ENCODE measurements at places on chromosomes 13 and 19.

GRCh38 chr13:42686165-42686564 lies 95.2 kb upstream of the FAM216B start:
- no peak for DNase-seq

GRCh38 chr19:18756896-18757295 lies 34.2 kb downstream of the COMP start:
- no peak for DNase-seq

- no peak for DNase-seq
Observed at GRCh38 chr13:43874504-43875092, 4.9 kb downstream of the CCDC122 start.

GRCh38 chr19:48196321-48196763 lies 25.9 kb downstream of the ZSWIM9 start:
- DNase-seq, result no peak

DNA sequence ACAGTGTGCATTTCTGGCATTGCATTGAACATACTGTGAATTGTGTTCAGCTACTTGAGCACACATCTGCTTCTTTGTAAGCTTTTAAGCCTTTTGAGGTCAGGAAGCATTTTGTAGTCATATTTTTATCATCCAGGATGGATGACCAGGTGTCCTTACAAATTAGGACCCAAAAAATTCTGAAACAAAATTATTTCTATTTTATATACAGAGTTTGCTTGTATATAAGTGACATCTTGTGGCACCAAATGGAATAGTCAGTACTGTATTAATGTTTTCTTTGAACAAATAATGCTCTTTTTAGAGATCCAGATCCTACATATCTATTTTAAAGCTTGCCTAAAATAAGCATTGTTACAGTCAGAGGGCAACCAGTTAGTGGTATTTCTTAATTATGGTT lies 9.5 kb upstream of the SUPT20H start:
- no peak for DNase-seq

DNA sequence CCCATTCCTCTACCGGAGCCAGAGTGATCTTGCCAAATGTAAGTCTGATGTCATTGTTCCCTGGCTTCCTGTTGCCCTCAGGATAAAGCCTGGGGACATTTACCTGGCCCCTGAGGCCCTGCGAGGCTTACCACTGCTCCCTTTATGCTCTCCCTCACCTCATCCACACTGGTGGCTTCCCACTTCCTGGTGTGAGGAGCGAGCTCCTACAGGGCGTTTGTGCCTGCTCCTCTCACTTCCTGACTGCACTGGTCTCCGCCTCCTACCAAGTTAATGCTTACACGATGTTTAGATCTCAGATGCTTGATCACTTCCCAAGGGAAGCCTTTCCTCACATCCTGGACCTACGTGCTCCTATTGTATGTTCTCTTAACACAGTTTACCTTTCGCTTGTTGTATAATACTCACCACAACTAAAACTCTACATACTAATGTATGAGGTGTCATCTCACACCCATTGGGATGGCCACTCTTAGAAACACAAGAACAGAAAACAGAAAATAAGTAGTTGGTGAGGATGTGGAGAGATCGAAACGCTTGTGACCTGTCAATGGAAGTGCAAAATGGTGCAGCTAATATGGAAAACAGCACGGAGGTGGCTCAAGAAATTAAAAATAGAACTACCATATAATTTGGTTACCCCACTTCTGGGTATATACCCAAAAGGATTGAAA lies 177.6 kb downstream of the SHISA2 start:
- DNase-seq, result no peak

GRCh38 chr13:24716446-24716845 lies 36.2 kb downstream of the ATP12A start:
- DNase-seq, result no peak

- no peak for DNase-seq
Observed at GRCh38 chr19:51354742-51355148, 11.4 kb downstream of the ETFB start.

GRCh38 chr13:75986818-75987217 lies 350.7 kb downstream of the LMO7 start:
- no peak for DNase-seq

- no peak for DNase-seq
Observed at GRCh38 chr13:76846363-76846762, 39.8 kb downstream of the KCTD12 start.

All from SHP77 (cell line).